ENCODE measurements at places on chromosomes 12 and 14.

GRCh38 chr14:24844011-24844410 is 205.9 kb downstream of the STXBP6 start:
- DNase-seq, result no peak

GRCh38 chr14:95034788-95035187 is 122.5 kb downstream of the DICER1 start:
- DNase-seq, result no peak

GRCh38 chr14:91338379-91338778 is 79.2 kb downstream of the CCDC88C start:
- no peak for DNase-seq

DNA sequence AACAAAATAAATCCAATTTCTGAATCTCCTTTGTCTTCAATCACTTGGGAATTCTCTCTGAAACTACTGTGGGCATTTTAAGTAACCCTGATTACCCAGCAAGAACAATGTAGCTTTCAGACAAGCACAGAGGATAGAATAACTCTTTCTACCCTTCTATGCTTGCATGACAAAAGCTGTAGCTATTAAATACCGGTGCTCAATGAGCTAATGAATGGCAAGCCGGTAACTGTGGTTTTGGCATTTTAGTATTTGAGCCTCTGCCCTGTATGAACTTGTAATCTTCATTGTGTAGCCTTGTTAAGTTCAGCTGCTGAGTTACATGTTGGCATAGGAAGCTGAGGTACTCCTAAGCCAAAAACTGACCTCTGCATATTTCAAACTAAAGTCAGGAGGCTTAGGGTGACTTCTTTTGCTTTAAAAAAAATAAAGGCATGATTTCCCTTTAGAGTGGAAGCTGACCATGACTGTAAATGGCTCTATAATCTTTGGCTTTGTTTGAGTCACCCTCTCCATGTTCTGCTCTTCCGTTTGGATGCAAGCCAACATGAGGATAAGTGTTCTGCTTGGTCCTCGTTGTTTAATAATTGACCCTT is 171.0 kb upstream of the HIF1A start:
- no peak for DNase-seq

- no peak for DNase-seq
These were observed 65.3 kb downstream of the NKX2-1 start for GRCh38 chr14:36454599-36455240.

GRCh38 chr12:68919581-68920239 is 13.3 kb downstream of the CPM start:
- no peak for DNase-seq

DNA sequence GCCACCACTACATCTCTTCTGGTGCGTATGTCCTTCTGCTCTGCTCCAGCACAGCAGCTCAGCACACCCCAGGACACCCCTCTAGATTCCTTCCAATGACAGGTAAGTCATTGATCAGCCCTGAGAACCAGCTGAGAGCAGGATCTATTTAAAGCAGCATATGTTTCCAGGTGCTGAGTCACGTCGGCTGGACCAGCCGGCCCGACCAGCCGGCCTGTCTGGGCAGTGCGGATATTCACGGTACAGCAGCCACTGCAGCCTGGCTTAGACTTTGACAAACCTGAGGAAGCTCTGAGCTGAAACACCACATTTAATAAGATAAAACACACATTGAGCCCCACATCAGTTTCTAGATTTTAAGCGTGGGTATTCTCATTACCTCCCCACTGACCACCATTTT is 31.8 kb upstream of the RPH3A start:
- DNase-seq, result no peak

DNA sequence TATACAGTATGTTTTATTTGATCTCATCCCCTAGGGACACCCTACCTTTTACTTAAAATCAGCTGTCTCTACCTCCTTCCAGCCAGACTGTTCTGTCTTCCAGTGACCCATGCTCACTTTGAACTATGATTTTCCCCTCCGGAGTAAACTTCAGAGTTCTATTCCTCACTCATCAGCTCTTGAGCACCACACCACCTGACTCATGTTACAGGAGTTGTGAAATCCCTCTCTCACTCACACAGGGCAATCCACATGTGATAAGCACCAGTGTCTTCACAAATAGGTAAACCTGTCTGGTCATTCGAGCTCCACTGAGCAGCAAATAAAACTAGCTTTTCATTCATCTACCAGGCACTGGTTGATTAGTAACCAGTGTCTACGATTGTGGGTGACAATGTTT is 177.3 kb upstream of the BMP4 start:
- DNase-seq, result no peak

DNA sequence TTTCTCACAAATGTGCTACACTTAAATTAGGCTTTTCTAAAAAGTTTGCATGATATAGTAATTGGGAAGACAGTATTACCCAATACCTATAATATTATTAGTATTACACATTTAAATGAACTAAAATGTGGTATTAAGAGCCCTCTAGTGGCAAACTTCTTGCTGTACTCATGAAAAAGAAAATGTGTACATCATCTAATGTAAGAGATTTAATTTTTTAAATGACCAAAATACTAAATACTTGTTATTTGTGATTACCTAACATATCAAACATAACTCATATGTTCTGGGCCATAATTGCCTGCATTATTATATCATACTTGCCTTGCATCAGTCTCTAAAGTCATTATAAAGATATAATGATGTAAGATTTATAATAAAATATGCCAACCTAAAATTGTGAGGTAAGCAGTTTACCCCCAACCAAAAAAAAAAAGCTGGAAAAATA is 64.2 kb downstream of the DNAI7 start:
- DNase-seq, result no peak
